Stimulated activated CD8-positive, alpha-beta memory T cell treated with anti-CD3 and anti-CD28 coated beads, Interleukin-4, amount 100 ng/mL, for 4 hours (primary cell): ENCODE measurements at places on chromosomes 5 and 9.

DNA sequence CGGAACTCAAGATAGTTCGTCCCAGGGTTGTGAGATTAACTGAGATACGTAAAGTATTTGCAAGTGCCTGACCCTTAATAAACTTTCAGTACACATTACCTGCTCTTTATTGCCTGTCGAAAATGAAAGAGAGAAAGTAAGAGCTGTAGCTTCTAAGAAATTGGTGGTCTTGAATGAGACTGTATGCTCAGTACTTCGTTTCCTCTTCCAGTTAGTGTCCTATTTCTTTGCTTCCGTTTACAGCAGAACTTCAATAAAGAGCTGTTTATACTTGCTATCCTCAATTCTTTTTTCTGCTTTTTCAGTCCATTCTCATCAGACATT is 534 bp downstream of the SRFBP1 start:
- no peak for DNase-seq

- DNase-seq = peak; percentile 20
Measured at GRCh38 chr9:126690431-126691051, 76.8 kb downstream of the LMX1B start.

DNA sequence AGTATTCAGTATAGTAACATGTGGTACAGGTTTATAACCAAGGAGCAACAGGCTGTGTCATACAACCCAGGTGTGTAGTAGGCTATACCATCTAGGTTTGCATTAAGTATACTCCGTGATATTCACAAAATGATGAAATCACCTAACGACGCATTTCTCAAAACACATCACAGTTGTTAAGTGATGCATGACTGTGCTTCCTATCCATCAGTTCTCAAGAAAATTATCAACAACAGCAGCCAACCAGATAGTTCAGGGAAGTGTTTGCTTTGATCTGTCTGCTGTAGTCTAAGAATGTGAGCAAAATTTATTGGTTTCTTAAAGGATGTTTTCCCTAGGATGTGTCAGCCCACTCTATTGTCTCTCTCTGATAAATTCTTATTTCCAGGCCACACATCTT is 7.4 kb downstream of the ZBTB26 start:
- DNase-seq = no peak

- no peak for DNase-seq
Measured at GRCh38 chr5:40775085-40775845, 19.5 kb upstream of the TTC33 start.

DNA sequence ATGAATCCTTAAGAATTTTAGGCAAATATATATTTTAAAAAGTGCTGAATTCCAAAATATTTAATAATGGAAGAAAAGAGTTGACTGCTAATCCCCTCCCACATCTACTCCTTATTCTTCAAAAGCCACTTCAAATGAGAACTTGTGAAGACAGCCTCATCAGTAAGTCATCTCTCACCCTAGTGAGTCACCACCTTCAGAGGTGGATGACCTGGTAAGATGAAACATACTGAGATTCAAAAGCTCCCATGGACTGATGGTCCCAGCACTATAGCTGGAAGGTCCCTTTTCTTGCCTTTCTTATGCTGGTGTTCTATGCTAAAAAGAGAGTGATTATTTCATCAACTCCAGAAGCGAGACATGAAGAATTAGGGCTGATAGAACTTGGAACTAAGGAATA is 37.8 kb upstream of the SPDL1 start:
- DNase-seq = no peak

- no peak for DNase-seq
Measured at GRCh38 chr9:105280691-105281090, 36.2 kb downstream of the SLC44A1 start.

- no peak for DNase-seq
Measured at GRCh38 chr9:76292246-76292645, 102.0 kb downstream of the RFK start.

DNA sequence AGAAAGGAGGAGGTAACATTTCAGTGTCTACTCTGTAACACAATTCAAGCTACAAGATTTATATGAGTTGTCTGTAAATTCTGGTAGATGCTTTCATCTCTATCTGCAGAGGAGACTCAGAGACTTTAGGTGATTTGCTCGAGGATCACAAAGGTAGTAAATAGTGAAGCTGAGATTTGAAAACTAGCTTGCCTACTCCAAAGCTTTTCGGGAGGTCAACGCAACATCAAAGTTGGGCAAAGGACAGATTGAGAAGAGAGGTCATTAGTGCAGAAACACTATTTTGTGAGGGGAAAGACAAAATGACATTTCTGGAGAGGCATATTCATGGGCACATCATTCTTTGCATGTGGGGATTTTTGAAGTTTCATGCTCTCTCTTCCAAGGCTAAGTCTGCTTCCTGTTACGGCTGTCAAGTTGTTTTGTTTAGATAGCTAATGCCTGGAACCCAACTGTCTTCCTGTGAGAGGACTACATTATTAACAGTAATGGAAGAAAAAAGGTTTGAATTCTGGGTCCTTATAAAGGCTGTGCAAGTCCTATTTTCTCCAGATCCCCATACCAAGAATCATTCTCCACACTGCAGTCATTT is 413.5 kb upstream of the ZNF462 start:
- no peak for DNase-seq

- no peak for DNase-seq
Measured at GRCh38 chr5:7078901-7079300, 317.0 kb upstream of the ADCY2 start.

- no peak for DNase-seq
Measured at GRCh38 chr9:10014889-10015288, 597.9 kb downstream of the PTPRD start.

GRCh38 chr9:79883073-79883645 is 311.4 kb downstream of the TLE4 start:
- DNase-seq = no peak

DNA sequence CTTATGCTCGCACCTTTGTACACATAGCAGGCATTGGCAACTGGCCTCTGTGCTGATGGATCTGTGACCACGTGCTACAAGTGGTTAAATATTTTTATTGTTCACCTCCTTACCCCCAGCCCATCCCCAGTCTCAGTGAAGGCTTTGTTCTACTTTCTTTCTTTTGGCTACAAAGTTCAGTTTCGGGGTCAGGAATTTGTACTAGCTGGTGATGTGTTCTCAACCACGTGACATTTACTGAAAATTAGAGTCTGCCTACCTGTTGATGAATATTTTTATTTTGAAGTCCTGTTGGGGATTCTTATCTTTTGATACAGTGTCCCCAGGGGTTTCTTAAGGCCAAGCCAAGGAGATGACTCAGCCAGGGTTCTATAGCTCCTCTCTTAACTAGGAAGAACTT is 47.8 kb downstream of the C9orf57 start:
- no peak for DNase-seq

DNA sequence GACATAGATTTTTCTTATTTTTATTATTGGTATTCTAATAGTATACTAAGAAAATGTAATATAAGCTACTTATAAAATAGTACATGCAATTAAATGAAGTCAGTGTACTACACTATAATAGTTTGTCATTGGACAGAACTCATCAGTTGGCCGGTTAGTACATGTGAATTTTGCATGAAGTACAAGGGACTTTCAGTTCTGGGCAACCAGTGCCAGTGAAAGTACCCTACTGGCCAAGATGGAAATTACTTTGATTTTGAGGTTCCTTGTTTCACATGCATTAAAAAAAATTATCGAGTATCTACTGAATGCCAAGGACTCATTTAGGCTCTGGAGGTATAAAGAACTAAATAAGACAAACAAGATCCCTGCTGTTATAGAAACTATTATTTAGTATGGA is 213.4 kb upstream of the ELL2 start:
- no peak for DNase-seq

GRCh38 chr9:89243296-89244061 is 64.9 kb upstream of the SHC3 start:
- no peak for DNase-seq

DNA sequence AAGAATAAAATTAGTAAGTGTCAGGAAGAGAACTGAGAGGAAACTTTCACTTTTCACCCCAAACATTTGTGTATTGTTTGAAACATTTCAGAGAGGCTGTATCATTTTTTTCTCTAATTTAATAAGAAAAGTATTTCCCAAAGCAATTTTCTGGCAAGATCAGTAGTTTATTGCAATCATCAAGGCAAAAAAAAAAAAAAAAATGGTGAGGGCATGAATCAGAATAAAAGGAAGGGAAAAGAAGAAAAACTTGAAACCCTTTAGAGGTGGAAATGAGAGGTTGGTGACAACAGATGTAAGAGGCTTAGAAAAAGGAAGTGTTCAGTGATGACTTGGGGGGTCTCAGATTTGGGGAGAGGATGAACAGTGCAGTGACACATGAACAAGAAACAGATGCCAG is 13.3 kb downstream of the SHC3 start:
- DNase-seq = no peak

GRCh38 chr5:41747301-41747700 is 122.9 kb downstream of the OXCT1 start:
- no peak for DNase-seq
